NCI-H446 (cell line): ENCODE measurements at places on chromosomes 1 and 21.

GRCh38 chr1:15206418-15207030 is 40.5 kb upstream of the FHAD1 start:
- DNase-seq = no peak

- no peak for DNase-seq
Measured at GRCh38 chr1:236388332-236388731, 5.8 kb upstream of the EDARADD start.

GRCh38 chr1:29708796-29709703 is 472.7 kb downstream of the PTPRU start:
- no peak for DNase-seq

- DNase-seq = no peak
Measured at GRCh38 chr1:171158096-171158495, 27.0 kb upstream of the FMO2 start.

- no peak for DNase-seq
Measured at GRCh38 chr21:38263493-38263892, 6.7 kb downstream of the KCNJ15 start.

DNA sequence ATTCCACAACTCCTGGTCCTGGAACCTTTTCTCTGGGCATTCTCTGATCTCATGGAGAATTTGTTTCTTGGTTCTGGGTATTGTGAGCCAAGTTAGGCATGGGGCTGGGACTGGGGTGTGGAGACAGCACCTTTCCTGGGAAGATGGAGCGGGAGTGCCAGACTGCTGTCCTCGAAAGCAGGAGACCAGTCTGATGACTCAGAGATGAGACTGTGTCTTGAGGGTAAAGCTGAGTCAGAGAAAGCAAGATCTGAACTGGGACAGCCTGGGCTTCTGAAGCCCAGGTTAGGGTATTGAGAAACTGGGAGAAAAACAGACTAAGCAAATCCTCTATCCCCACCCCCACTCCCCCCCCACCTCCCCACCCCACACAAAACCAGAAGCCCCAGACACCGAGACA is 2.2 kb upstream of the KANK4 start:
- DNase-seq = no peak

DNA sequence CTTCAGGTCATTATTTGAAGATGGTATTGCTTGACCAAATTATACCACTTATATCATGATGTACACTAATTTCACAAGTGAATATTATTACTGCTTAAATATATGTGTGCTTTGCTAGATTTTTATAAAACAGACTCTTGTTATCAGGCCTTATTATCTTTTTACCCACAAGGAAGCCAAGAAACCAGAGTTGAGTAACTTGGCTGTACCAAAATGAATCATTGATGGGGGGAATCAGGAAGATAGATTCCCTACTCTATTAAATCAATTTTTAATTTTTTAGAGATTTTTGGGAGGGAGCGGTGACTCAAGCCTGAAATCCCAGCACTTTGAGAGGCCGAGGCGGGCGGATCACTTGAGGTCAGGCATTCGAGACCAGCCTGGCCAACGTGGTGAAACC is 16.0 kb upstream of the SCCPDH start:
- no peak for DNase-seq

- DNase-seq = peak; percentile 27
Measured at GRCh38 chr1:240189386-240189989, 97.8 kb downstream of the FMN2 start.

DNA sequence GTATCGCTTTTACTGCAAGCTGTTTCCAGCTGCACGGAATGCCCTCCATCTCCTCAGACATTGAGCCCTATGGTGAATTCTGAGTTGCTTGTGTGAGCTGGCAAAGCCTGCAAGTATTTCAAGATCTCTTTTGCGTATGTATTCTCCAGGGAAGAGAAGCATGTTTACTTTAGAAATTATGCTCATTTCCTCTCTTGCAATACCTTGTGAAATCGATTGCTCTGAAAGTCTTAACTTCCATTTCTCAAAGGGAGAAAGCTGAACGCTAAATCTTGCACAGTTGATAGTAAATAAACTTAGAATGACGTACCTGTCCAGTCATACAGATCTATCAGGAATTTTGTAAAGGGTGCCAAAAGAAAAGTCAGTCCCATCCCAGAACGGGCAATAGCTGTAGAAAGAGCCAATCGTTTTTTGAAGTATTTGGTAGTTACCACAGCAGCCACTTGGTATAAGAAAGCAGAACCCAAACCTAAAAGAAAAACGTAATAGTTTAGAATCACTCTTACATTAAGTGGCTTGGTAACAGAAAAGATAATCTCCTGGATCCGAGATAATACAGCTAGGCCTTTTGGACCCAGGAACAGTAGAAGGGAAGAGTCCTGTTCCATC is 10.0 kb downstream of the SLC16A4 start:
- DNase-seq = no peak

DNA sequence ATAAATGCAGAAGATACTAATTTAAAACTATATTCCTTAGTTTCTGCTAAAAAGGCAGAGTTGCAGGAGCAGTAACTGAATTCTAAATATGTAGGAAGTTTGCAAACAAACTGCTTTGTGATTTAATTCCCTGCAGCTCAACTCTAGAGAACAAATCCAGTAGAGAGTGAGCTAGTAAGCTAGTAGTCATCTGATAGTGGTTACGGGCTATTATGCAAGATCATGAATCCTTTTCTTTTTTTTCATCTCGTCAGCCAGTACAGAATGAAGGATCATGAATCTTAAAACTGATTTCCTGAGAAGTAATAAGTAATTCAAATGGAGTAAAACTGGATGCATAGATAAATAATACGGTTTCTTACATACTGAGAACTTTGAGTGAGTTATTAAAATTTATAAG is 3.3 kb downstream of the DPH5 start:
- DNase-seq = no peak

- DNase-seq = no peak
Measured at GRCh38 chr1:97265630-97266029, 544.0 kb downstream of the PTBP2 start.

DNA sequence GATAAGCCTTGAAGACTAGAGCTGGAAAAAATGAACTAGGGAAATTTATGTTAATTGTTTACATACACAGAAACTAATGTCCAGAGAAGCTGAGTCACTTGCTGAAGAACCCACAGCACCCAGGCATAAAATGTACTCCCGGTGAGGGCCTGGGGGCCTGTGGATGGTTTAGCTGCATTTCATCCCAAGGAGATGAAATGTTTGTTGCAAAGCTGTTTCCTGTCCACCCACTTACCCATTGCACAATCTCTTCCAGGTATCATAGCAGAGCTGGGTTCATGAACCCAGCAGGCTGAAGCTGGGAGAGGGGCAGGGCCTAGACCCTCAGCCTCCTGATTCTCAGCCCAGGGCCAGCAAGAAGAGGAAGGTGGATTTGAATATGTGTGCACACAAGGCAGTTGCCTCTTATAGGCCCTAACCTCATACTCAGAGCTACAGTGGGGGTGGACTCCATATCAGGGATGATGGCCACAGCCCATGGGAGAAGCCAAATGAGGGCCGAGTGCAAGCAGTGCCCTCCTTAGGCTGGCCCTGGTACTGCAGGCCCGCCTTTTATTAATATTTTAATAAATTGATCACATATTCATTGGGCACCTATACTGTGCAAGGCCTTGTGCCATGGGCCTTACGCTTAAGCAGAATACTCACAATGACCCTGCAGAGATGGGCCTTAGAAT is 110.8 kb downstream of the LACTBL1 start:
- DNase-seq = no peak

GRCh38 chr1:163102590-163102989 is 33.4 kb downstream of the RGS4 start:
- no peak for DNase-seq

- no peak for DNase-seq
Measured at GRCh38 chr21:34988139-34988538, 61.0 kb downstream of the RUNX1 start.

GRCh38 chr1:92969517-92969916 is 8.3 kb upstream of the DIPK1A start:
- no peak for DNase-seq

- DNase-seq = no peak
Measured at GRCh38 chr1:100713626-100714025, 5.9 kb upstream of the VCAM1 start.

DNA sequence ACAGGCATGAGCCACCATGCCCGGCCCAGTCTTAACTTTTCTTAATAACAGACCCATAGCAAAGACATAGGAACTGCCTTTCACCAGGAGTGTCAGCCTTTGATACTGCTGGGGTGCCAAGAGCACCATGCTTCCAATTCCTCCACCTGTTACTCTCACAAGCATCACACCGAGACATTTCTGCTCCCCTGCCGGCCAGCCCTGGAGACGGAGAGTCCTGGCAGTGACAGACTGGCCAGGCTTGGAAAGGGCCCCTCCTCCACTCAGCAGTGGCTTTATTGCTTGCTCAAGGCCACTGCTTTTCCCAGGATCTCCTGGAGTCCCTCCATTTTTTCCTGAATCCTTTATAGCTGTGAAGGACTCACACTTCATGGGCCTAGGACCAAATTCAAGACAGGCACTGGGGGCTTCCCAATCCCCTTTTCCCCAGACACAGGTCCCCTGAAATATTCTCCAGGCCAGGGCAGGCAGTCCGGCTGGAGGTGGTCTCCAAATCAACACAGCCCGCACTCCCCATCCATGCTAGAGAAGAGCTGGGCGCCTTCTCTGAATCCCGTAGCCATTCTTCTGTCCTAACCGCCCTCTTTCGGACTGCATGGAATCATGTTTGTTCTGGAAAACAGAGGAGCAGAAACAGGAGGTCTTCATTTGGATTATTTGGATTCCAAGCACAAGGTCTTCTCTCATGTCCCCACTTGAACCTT is 25.5 kb upstream of the PTPRF start:
- no peak for DNase-seq

DNA sequence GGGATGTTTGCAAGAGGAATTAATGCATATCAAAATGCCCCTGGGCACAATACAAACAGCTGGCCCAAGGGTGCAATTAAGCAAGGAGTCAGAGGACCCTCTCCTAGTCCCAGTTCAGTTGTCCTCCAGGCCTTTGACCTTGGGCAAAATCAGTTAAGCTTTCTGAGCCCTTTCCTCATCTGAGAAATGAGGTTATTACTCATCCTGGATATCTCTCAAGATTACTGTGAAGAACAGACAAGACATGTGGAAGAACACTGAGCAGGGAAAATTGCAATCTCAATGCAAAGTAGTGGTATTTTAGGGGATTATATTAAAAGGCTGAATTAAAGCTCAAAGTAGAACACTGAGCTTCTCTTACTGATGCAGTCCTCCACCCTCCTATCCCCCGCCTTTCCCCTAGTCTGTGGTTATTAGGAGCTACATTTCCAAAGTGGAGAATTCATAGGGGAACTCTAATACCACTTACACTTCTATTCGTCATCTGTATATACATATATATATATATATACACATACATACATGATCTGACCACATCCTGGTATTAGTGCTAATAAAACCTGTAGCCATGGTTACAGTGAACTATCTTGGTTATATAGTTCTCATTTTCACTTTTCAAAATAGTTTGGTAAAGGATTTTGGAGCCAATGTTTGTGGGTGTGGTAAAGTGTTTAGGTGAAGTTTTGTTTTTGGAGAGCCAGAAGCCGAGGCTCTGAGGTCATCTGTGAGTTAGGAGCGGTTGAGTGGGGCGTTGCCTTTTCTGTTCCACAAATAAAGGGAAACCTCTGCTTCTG is 18.1 kb downstream of the KIAA0040 start:
- no peak for DNase-seq

- DNase-seq = no peak
Measured at GRCh38 chr21:34336245-34336644, 27.6 kb upstream of the KCNE2 start.

GRCh38 chr1:229221106-229222019 is 49.5 kb upstream of the RAB4A start:
- peak; percentile 43 for DNase-seq

GRCh38 chr1:160935527-160936258 is 18.9 kb downstream of the ITLN2 start:
- DNase-seq = no peak

GRCh38 chr1:91781371-91781825 is 104.6 kb downstream of the TGFBR3 start:
- no peak for DNase-seq

DNA sequence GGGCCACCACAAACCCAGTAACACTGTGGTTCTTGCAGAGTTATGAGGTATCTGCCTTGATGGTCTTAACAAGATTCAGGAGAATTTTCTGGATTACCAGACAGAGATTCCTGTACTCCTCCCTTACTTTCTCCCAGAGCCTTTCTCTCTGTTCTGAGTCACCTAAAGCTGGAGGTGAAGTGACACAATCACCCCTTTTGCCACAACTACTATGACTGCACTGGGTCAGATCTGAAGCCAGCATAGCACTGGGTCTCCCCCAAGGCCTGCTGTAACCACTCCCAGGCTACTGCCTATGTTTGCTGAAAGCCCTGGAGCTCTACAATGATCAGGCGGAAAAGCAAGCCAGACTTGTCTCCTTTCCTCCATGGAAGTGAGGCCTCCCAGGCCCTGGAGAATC is 156.7 kb upstream of the NEGR1 start:
- no peak for DNase-seq

DNA sequence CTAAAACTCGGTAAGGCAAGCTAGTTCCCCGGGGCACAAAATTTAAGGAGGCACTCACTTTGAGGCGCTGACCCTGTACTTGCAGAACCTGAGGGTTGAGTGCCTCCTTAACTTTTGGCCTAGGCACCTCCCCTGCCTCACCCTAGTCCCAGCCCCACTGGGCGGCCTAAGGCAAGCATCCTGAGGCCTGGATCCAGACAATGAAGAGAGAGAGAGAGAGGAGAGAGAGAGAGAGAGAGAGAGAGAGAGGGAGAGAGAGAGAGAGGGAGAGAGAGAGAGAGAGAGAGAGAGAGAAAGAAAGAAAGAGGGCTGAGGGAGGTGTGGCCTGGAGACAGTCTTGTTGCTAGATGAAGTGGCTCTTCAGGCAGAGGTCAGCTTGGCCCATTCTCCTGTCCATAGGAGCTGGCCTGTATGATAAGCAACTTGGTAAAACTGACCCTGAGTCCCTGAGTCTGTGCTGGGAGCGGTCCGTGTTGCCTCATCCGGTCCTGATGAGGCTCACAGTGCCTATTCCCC is 7.4 kb upstream of the LRRN2 start:
- no peak for DNase-seq

DNA sequence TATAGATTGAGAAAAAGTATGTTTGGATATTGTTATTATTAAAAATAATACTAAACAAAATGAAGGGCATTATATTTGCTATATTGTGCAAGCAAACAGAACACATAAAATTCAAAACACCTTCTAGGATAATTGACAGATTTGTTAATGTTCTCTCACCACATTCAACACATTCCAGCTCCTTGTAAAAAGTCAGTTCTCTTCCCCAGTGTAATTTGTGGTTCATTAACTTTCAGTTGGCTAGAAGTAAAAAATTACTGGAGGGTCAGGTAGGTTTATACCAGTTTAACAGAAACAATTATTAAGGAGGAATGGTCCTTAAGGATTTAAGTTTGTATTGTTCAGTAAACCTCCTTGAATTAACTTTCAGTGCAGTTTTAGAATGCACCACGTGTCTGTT is 1235.3 kb upstream of the ADGRL2 start:
- DNase-seq = no peak
